Activated T-helper 1 cell treated with anti-CD3 and anti-CD28 coated beads, Interleukin-12 subunit alpha, Interleukin-12 subunit beta, Interleukin-2, Interleukin-4 antibody, amounts not matched to agents 30 ng/mL and 10 ng/mL and 1 ng/mL, durations not matched to agents 14 hours and 24 hours and 36 hours (primary cell): ENCODE measurements at places on chromosomes 2 and 18. TPM values are rescaled to one million over a fixed set of nuclear protein-coding genes. Genes with fewer than 3 reads are reported as not detected.
A peak's percentile ranks its signal among the peaks of the same experiment; 100 is the strongest.

CDK15 gene
- not detected in 2 replicates for total RNA-seq

DNA sequence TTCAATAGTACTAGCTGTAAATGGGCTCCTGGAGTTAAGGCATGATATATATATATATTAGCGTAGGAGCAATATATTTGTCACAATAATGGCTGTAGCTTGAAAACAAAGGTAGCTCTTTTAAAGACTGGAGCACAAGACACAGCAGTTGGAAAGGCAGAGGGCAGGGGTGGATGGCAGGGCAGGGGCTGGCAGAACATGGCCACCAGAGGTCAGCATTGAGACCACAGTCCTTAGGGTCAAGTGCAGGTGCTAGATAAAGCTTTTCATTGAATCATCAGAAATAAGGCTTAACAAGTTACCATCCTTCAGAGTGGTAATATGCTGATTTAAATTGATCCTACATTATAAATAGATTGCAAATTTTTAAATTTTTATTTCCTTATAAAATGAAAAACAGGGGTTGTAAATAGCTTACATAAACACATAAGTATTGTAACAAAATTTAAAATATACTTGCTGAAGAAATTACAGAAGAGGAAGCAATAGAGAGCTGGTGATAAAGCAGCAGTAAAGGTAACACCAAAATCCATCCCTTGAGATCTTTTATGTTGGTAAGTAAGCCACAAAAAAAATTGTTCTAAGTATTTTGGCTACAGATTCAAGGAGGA, 161.2 kb upstream of the PIEZO2 start:
- H3K4me3 ChIP-seq, result no peak overlapping the region
- peaks cover 4% of the 10 kb centered on the region for H3K27me3 ChIP-seq
- H3K27ac ChIP-seq, result no peak overlapping the region
- H3K4me1 ChIP-seq, result peaks cover 5% of the 10 kb centered on the region
- peak; percentile 1 for DNase-seq

GRCh38 chr2:203126996-203127395, 111.8 kb upstream of the CYP20A1 start:
- H3K36me3 ChIP-seq, result peaks cover 1% of the 10 kb centered on the region
- DNase-seq, result no peak
- no peak overlapping the region for H3K4me3 ChIP-seq
- H3K27ac ChIP-seq, result no peak overlapping the region
- H3K4me1 ChIP-seq, result no peaks in the 10 kb centered on the region

DNA sequence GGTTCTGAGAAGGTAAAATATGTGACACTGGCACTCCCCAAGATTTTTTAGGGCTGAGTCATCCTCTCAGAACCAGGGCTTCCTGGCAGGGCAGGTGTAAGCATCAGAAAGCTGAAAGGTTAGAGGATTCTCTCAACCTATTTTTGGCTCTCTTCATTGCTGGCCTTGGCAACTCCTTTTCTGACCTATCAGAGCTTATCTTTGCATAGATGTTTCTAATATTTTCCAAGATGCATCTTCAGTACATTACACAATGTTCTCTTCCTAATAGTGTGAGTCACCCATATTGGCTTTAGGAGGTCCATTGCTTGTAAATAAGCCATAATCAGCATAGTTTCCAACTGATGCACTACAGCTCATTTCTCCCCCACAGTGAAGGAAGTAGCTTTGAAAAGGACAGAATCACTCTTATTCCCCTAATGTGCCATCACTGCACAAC, 2008.4 kb upstream of the PIK3C3 start:
- no peaks in the 10 kb centered on the region for H3K36me3 ChIP-seq
- no peak overlapping the region for H3K27ac ChIP-seq
- no peak overlapping the region for H3K4me3 ChIP-seq
- no peaks in the 10 kb centered on the region for H3K4me1 ChIP-seq
- DNase-seq, result no peak

DNA sequence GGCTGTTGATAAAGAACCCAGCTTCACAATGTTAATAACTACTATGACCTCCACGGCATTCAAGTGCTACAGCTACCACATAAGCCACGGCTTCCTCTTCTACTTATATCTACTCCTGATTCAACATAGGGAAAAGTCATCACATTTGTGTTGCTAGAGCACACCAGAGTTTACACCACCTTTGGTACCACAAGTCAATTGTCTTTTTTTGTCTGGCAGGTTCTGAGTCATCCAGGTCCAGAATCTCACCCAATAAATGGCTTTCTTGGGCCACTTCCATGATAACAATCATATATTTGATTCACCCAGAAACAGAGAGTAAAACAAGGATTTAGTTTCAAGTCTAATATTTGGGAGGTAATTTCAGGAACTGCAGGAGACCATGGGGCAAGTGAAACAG, 480.2 kb downstream of the TMX3 start:
- DNase-seq, result no peak
- H3K27me3 ChIP-seq, result no peaks in the 10 kb centered on the region
- no peaks in the 10 kb centered on the region for H3K4me1 ChIP-seq
- no peak overlapping the region for H3K4me3 ChIP-seq
